ENCODE measurements at places on chromosomes 3 and 15.

DNA sequence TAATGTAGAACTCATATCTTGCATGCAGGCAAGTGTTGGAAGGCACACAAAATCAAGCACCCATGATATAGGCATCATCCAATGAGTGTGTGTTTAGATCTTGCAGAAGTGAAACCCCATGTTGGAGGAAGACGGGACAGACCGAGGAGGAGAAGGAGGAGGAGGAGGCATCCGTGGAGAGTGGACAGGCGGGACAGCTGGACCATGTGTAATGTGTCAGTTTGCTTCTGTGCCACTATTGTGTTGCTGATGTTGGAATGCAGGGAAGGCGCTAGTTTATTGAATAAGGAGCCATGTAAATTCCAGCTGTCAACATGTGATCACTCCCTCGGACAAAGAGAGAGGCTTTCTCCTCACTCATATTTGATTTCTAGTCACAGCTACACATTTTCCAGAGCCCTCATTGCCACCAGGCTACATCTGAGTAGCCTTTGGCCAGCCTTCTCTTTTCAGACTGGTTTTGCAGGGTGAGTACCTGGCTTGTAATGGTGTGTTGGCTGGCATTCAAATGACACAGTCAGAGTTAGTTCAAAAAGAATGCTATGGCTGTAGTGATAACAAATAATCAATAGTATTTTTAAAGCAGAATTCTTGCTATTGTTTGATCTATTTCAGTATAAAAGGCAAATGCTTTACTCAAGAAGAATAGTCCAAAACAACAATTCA, 1037.6 kb upstream of the NR2F2 start:
- no peak for DNase-seq
- H3K27ac ChIP-seq = peak overlapping the region; percentile 76
- peak overlapping the region; percentile 34 for H3K4me3 ChIP-seq
- H3K27me3 ChIP-seq = no peaks in the 10 kb centered on the region
- H3K4me1 ChIP-seq = peaks cover 89% of the 10 kb centered on the region
- no peaks in the 10 kb centered on the region for H3K36me3 ChIP-seq

DNA sequence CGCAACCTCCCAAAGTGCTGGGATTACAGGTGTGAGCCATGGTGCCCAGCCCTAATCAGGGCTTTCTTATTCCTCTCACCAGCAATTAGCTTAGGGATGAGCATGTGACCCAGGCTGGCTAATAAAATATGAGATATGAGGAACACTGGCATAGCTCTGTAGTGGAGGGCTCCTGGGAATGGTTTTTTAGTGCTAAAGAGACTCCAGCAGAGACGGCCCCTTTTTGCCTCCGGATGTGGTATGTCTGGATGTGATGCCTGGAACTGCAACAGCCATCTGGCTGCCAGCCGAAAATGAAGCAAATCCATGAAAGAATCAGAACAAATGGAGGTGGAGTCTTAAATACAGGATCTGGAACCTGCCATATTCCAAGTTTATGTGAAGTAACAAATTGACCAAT, 69.1 kb upstream of the MAGI1 start:
- H3K27me3 ChIP-seq = no peaks in the 10 kb centered on the region
- H3K27ac ChIP-seq = no peak overlapping the region
- DNase-seq = no peak
- no peak overlapping the region for H3K4me3 ChIP-seq
- H3K4me1 ChIP-seq = no peaks in the 10 kb centered on the region

DNA sequence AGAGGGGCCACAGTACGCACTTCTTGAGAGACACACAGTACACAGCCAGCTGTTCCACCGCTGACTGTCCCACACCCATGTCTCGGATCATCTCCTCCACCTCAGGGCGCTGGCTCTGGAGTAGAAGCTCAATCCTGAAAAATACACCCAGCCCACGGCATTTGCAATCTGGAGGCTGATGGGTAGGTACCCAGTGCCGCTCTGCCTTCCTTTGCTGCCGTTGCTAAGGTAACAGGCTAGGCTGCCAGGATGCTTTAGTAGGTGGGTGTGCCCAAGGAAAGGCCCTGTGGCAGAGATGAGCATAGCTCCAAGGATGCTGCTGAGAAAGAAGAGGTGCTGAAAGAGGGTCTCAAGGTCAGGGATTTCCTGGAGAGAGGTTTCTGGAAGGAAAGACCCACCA, 14.6 kb downstream of the TRAIP start:
- peaks cover 7% of the 10 kb centered on the region for H3K36me3 ChIP-seq
- no peak for DNase-seq
- no peak overlapping the region for H3K27ac ChIP-seq

- no peak overlapping the region for H3K27ac ChIP-seq
- H3K4me3 ChIP-seq = no peak overlapping the region
- DNase-seq = no peak
- no peaks in the 10 kb centered on the region for H3K36me3 ChIP-seq
- H3K27me3 ChIP-seq = no peaks in the 10 kb centered on the region
Observed at GRCh38 chr3:12560505-12561190, 3.8 kb downstream of the MKRN2 start.

- no peak for DNase-seq
- H3K4me3 ChIP-seq = no peak overlapping the region
- no peaks in the 10 kb centered on the region for H3K36me3 ChIP-seq
- H3K4me1 ChIP-seq = no peaks in the 10 kb centered on the region
- H3K27me3 ChIP-seq = no peaks in the 10 kb centered on the region
Observed at GRCh38 chr3:161332792-161333191, 38.5 kb downstream of the SPTSSB start.

- no peak for DNase-seq
- H3K27me3 ChIP-seq = no peaks in the 10 kb centered on the region
- no peak overlapping the region for H3K27ac ChIP-seq
- H3K4me1 ChIP-seq = no peaks in the 10 kb centered on the region
- no peaks in the 10 kb centered on the region for H3K36me3 ChIP-seq
Observed at GRCh38 chr15:79991826-79992225, 20.8 kb upstream of the BCL2A1 start.

DNA sequence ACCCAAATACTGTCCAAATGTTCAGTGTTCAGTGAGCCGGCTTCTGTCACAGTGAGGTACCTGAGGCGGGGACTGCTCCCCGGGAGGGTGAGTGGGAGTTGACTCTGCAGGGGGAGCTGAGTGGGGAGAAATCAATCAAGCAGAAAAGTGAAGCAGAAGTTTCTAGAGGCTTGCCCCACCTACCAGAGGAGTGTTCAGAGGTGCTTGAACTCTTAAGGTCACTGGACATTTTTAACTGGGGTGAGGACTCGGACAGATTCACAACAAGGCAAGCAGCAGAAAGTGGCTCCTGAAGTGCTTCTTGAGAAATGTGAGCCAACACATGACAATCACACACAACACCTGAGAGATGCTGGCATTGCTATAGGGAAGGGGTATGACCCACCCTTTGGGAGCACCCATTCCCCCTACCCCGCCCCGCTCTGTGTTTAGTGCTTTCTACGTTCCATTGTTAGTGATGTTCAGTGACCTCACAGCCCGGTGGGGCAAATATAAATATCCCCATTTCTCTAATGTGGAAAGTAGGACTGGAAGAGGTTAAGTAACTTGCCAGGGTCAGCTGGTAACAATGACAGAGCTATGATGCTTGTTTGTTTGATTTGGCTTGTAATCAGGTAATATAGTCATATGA, 48.6 kb upstream of the AKAP13 start:
- DNase-seq = no peak
- H3K4me3 ChIP-seq = no peak overlapping the region
- H3K27me3 ChIP-seq = no peaks in the 10 kb centered on the region
- peak overlapping the region; percentile 88 for H3K27ac ChIP-seq
- H3K36me3 ChIP-seq = no peaks in the 10 kb centered on the region
- H3K4me1 ChIP-seq = peaks cover 30% of the 10 kb centered on the region

DNA sequence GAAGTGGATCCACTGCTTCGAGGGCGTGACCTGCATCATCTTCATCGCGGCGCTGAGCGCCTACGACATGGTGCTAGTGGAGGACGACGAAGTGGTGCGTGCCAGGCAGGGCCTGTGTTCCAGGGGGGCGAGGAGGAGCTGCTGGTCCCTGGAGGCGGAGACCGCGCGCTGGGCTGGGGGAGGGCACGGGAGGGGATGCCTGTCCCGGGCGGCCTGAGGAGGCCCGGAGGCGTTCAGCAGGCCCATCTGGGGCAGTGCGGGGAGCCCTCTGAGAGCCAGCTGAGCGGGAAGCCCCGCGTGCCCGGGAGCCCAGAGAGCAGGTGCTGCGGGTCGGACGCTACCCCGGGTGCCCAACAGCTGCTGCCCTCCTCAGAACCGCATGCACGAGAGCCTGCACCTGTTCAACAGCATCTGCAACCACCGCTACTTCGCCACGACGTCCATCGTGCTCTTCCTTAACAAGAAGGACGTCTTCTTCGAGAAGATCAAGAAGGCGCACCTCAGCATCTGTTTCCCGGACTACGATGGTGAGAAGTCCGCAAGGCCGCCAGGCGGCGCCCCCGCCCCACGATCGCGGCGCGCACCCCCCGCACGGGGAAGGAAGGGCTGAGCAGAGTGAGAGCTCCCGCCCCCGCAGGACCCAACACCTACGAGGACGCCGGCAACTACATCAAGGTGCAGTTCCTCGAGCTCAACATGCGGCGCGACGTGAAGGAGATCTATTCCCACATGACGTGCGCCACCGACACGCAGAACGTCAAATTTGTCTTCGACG, 2.9 kb downstream of the GNAT1 start:
- peaks cover 15% of the 10 kb centered on the region for H3K4me1 ChIP-seq
- H3K36me3 ChIP-seq = no peaks in the 10 kb centered on the region
- DNase-seq = peak; percentile 33
- H3K27me3 ChIP-seq = no peaks in the 10 kb centered on the region

GRCh38 chr15:66588537-66588936, 22.7 kb upstream of the LCTL start:
- H3K4me3 ChIP-seq = no peak overlapping the region
- no peak for DNase-seq
- H3K4me1 ChIP-seq = no peaks in the 10 kb centered on the region
- no peaks in the 10 kb centered on the region for H3K27me3 ChIP-seq
- H3K36me3 ChIP-seq = no peaks in the 10 kb centered on the region

DNA sequence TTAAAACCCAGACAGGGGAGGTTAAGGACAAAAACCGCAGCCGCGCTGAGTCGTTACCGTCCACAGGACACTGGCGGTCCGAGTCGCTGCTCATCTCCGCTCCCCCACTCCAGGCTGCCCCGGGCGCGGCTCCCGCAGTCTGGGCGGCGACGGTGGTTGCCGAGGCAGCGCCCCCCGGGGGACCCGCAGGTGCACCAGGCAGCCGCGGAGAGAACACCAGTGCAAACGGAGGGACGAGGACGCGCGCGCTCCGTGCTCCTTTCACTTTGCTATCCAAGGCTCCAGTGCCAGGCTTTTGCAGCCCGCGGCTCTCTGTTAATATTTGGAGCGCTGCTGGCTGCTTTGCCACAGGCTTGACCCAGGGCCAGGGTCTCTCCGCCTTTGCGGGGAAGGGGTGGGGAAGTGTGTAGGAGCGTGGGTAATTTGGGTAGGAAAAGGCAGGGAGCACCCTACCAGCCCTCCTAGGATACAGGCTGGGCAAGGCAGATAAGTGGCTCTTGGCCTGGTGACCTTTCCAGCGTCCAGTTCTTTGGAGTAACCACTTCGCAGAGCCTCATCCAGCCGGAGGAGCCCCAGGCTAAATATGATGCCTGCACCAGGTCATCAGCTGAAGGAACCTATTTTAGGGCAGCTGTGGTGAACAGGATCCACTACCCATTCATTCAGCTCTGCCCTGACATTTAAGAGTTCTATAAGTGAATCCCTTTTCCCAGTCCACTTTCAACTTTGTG, at the start of gene GADL1:
Gene GADL1, minus strand, starts transcription at position 141 of the 731 bp plus-strand sequence. Its CDS starts 47 bp downstream, at position 94.
- peak; percentile 6 for DNase-seq
- H3K4me3 ChIP-seq = peak within 1 kb of the TSS; percentile 60
- H3K27me3 ChIP-seq = no peaks in the 10 kb centered on the region
- H3K27ac ChIP-seq = no peak within 1 kb of the TSS

DNA sequence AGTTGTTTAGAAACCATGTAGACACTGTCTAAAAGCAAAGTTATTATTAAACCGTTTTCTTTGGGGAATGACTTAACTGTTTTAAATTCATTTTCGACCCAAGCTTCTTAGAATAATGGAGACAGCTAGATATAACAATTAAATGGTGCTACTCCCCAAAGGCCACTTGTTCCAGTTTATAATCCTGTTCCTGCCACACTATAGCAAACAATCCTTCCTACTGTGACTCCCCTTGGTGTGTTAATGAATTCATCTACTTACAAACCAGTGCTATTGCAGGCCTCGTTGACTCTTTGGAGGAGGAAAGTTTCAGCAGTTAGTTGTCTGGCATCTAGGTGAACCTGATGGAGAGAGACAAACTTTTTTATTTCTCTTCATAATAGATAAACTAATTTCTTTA, 25.2 kb upstream of the CLSTN2 start:
- no peak overlapping the region for H3K27ac ChIP-seq
- no peak overlapping the region for H3K4me3 ChIP-seq
- H3K27me3 ChIP-seq = no peaks in the 10 kb centered on the region
- no peaks in the 10 kb centered on the region for H3K36me3 ChIP-seq
- H3K4me1 ChIP-seq = no peaks in the 10 kb centered on the region
- DNase-seq = no peak

- no peaks in the 10 kb centered on the region for H3K36me3 ChIP-seq
- H3K4me3 ChIP-seq = no peak overlapping the region
- no peaks in the 10 kb centered on the region for H3K27me3 ChIP-seq
- H3K27ac ChIP-seq = no peak overlapping the region
- H3K4me1 ChIP-seq = no peaks in the 10 kb centered on the region
Observed at GRCh38 chr15:62326460-62327011, 161.5 kb upstream of the C2CD4B start.

DNA sequence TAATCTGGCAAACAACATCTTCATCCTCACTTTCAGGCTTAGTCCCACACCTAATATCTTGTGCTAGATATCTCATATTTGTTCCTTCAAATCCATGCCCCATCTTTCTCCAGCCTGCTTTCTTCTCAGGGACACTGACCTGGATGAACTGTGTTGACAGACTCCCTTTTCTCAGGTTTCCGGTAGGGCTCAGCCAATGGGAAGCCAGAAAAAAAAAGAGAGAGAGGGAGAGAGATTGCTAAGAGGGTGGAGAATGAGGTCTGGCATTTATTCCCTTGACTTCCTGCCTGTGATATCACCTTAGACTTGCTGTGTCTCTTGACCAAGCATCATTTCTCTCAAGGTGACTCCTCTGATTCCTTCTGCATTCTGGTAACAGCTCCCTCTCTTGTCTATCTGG, 145.6 kb upstream of the ABI3BP start:
- no peaks in the 10 kb centered on the region for H3K4me1 ChIP-seq
- DNase-seq = no peak

- no peaks in the 10 kb centered on the region for H3K36me3 ChIP-seq
- H3K4me3 ChIP-seq = no peak overlapping the region
- H3K4me1 ChIP-seq = no peaks in the 10 kb centered on the region
- no peak overlapping the region for H3K27ac ChIP-seq
- no peaks in the 10 kb centered on the region for H3K27me3 ChIP-seq
Observed at GRCh38 chr3:33690341-33690740, 27.7 kb downstream of the CLASP2 start.

DNA sequence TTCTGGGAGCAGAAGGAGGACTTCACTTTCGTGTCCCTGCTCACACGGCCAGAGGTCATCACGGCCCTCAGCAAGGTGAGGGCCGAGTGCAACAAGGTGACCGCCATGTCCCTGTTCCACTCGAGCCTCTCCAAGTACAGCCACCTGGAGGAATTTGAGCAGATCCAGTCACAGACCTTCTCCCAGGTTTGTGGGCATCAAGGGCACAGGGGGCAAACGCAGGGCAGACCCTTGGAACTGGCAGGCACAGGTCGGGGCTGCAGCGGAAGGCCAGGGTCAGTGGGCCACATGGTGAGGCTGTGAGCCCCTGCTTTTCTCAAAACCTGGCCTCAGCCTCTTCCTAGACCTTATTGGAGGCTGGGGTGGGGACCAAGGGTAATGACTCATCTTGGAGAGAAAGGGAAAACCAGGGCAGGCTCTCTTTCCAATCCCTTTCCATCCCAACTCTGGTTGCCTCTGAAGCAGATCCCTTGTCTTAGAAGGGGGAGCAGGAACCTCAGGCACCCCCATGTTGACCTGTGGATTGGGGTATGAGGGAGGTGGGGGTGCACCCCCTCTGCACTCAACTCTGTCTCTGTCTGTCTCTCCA, 29.5 kb downstream of the DNAH1 start:
- no peaks in the 10 kb centered on the region for H3K27me3 ChIP-seq
- DNase-seq = no peak
- no peak overlapping the region for H3K4me3 ChIP-seq
- H3K36me3 ChIP-seq = peaks cover 60% of the 10 kb centered on the region
